ENCODE measurements at places on chromosomes 11 and 22. TPM values are rescaled to one million over a fixed set of nuclear protein-coding genes. Genes with fewer than 3 reads are reported as not detected.

The GAB2 gene
- 21.1 TPM for total RNA-seq

The BIRC3 gene
- 14.8 TPM for total RNA-seq

DNA sequence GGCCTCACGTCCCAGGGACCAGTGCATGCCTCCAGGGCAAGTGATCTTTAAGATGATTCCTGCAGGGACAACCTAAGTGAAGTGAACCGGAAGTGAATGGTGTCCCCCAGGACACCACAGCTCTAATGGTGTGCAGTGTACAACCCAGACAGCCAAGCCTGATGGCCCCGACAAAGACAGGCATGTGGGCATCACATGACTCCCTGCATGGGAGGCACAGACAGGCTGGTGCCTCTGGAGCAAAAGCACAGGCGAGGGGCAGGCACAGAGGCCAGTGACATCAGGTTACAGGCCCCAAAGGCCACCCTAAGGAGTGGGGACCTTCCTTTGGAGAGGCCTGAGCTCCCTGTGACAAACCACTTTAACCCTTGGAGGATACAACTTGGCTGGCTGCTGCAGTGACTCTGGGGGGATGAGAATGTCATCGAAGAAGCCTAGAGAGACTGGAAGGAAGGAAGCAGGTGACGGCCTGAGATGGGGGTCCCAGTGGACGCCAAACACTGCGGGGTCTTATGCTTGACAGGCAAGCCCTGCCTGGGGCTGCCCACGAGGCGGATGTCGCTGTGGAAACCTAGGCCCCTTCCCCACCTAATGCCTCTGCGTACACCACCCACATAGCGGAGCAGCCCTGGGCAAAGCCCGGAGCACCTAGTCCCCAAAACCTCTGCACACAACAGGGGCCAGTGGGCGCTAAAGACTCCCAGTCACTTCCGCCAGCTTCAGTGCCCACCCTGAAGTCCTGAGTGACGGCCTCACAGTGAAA, 12.4 kb downstream of the POLR3H start:
- H3K4me1 ChIP-seq, result no peaks in the 10 kb centered on the region
- H3K4me3 ChIP-seq, result no peak overlapping the region
- peaks cover 29% of the 10 kb centered on the region for H3K36me3 ChIP-seq
- no peak overlapping the region for H3K27ac ChIP-seq
- no peak for DNase-seq

- no peak overlapping the region for H3K4me3 ChIP-seq
- H3K27me3 ChIP-seq, result no peaks in the 10 kb centered on the region
- H3K36me3 ChIP-seq, result no peaks in the 10 kb centered on the region
- no peaks in the 10 kb centered on the region for H3K4me1 ChIP-seq
- no peak overlapping the region for H3K27ac ChIP-seq
Measured at GRCh38 chr22:46997311-46997970, 235.0 kb downstream of the TBC1D22A start.

GRCh38 chr11:627308-627576, 261 bp upstream of the SCT start:
- no peaks in the 10 kb centered on the region for H3K27me3 ChIP-seq
- H3K4me3 ChIP-seq, result no peak overlapping the region
- no peaks in the 10 kb centered on the region for H3K36me3 ChIP-seq
- no peak for DNase-seq
- no peak overlapping the region for H3K27ac ChIP-seq

DNA sequence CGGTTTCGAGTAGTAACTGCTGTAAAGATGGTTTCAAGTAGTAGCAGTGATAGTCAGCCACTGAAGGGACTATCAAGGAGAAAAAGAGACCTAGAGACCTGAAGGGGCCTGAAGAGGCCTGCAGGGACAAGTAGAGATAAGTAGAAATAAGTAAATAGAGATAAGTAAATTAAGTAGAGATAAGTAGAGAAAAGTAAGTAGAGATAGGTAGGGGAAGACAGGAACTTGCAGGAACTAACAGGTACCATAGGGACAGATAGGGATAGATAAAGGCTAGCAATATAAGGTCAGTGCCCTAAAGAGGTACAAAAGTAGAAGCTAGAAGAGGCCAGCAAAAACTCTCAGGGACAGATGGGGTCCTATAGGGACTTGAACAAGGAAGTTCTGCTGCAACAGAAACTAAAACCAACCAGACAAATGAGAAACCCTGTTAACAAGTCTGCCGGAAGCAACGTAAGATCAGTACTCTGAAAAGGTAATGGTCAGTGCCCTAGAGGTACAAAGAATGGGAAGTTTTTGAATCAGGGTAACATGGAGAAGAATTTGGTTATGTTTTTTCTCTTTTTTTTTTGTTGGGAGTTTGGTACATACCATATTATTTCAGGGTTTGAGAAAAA, 9.6 kb upstream of the SC5D start:
- no peaks in the 10 kb centered on the region for H3K4me1 ChIP-seq
- no peaks in the 10 kb centered on the region for H3K27me3 ChIP-seq
- no peak overlapping the region for H3K4me3 ChIP-seq
- H3K27ac ChIP-seq, result no peak overlapping the region

DNA sequence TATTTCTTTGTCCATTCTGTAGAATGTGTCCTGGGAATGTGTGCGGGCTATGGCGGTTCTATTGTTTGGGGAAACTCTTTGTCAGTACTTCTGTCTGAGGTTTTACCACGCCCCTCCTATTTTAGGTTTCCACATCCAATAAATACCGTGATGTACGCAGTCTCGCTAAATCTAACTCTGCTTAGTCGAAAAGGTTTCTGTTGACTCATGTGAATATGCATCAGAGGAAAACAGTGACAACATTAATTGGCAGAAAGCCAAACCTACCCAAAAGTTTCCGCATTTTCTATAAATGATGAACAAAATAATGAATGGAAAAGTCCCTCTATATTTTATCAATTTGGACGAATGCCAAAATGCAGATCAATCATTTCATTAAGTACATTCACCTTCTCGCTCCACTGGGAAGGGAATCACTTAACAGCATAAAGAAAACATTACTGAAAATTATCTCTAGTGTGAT, 143.4 kb downstream of the MAML2 start:
- no peak overlapping the region for H3K27ac ChIP-seq
- H3K4me1 ChIP-seq, result no peaks in the 10 kb centered on the region
- H3K36me3 ChIP-seq, result no peaks in the 10 kb centered on the region
- no peak for DNase-seq
- no peak overlapping the region for H3K4me3 ChIP-seq
- no peaks in the 10 kb centered on the region for H3K27me3 ChIP-seq

All from colonic mucosa (tissue), 4 donors.